ENCODE measurements at places on chromosomes 13 and 19. TPM values are rescaled to one million over a fixed set of nuclear protein-coding genes. Genes with fewer than 3 reads are reported as not detected.

Gene TFPT
- 14.9 TPM for total RNA-seq

Gene TIMM50
- 98.3 TPM for total RNA-seq

Gene ZNF738
- total RNA-seq: 15.6 TPM

Gene IRGC
- not detected for total RNA-seq

Gene ADGRE2
- total RNA-seq: 0.33 TPM

Gene ZNF841
- 25.7 TPM for total RNA-seq

Gene GGN
- total RNA-seq: 1.5 TPM

Gene MVB12A
- total RNA-seq: 46.7 TPM

Gene POU2F2
- total RNA-seq: 26.0 TPM

Gene GPATCH1
- total RNA-seq: 8.6 TPM

Gene ZNF274
- 17.0 TPM for total RNA-seq

Gene CGB5
- total RNA-seq: 0.52 TPM

Gene CCDC70
- not detected for total RNA-seq

Gene ZNF433
- 33.8 TPM for total RNA-seq

DNA sequence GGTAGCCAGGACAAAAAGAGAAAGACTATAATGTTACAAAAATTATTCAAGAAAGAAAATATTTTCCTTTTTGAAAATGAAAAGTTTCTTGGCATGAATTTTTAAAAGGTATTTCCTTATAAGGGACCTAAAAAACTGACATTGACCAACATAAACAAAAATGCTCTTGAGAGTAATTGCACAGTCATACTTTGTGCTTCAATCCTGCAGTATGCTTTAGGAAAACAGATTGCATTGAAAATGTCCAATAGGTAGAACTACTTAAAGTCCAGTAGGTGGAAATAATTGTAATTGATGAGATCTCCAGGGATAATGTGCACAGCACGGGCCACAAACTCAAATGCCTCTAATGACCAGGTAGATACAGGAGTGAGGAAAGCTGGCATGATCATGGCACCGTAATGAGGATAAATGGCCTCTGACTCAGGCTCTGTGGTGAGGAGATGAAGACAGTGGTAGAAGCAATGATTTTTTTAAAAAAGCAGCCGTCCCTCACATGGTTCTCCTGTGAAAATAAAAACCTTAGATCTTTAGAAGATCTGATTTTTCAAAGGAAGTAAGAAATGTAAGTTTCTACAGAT is 278.0 kb downstream of the ITGBL1 start:
- ATAC-seq: no peak

GRCh38 chr19:14672188-14672872 is 2.3 kb downstream of the ADGRE3 start:
- ATAC-seq: no peak

- ATAC-seq: no peak
Measured at GRCh38 chr13:48910686-48911085, 65.0 kb upstream of the FNDC3A start.

GRCh38 chr13:24128112-24128511 is 32.4 kb upstream of the SPATA13 start:
- no peak for ATAC-seq

DNA sequence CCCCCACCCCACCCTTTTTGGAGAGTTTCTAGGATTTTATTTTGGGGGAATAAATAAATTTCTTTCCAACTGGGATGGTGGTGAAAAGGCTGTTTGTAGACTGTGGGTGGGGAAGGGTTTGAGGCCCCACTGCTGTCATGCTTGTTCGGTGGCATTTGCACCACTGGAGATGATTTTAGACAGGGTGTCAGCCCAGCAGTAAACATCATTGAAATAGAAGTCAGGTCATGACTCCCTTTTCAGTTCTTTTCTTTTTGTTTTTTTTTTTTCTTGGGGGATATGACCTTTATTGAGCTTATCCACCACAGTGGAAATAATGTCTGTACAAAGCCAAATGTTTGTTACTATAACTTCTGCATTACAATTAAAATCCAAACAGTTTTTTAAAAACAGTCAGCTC is 14.1 kb downstream of the UBAC2 start:
- peak; percentile 64 for ATAC-seq

DNA sequence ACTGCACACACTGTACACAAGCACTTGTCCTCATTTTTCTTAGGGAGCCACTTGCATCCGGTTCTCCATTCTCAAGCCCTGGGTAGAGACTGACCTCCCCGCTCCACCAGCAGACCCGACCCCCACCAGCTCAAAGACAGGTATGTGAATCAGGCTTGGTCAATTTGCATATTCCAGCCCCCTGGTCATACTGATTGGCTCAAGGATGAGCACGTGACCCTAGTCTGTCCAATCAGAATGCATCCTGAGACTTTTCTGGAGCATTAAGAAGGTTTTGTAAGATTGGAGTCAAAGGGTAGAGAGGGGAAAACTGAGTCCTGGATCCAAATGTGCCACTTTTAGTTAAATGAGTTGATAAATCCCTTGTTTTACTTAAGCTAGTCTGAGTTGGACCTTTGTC is 34.1 kb downstream of the NOTCH3 start:
- ATAC-seq: no peak

DNA sequence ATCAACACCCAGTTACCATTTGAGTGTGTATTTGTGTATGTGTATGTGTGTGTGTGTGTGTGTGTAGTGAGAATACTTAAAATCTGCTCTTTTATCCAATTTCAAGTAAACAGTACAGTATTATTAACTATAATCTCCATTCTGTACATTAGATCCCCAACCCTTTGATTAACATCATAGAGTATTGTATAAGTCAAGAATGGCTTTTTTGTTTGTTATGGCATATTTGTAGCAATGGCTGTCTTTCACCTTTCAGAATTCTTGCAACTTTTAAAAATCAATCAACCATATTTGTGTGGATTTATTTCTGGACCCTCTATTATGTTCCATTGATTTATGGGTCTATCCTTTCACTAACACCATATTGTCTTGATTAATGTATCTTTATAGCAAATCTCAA is 779.3 kb upstream of the MIR17HG start:
- no peak for ATAC-seq

- ATAC-seq: no peak
Measured at GRCh38 chr19:10848230-10848856, at the start of gene C19orf38. C19orf38 (plus strand) TSS chr19:10848415; CDS start chr19:10848509, 94 bp downstream.

DNA sequence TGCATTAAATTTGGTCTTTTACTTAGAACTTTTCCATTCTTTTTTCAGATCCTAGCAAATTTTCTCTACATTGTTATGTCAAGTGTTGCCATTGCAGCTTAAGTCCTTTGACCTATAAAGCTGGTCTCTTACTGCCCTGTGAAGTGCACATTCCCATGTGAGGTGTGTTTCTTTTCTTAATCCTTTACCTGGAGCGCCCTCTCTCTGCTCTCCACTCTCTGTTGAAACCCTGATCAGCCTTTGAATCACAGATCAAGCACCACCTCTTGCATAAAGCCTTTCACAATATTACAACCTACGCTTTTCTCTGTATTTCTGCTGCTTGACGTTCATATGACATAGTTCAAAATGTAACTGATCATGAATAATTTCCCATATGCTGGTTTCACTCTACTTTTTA is 84.8 kb downstream of the PCDH17 start:
- no peak for ATAC-seq

GRCh38 chr13:39433651-39434050 is 169.3 kb downstream of the LHFPL6 start:
- no peak for ATAC-seq

- ATAC-seq: no peak
Measured at GRCh38 chr13:73466561-73466960, 407.8 kb downstream of the KLF5 start.

- no peak for ATAC-seq
Measured at GRCh38 chr13:87444135-87444534, 227.0 kb upstream of the SLITRK5 start.

- ATAC-seq: peak; percentile 15
Measured at GRCh38 chr13:40780822-40781401, 8.5 kb upstream of the SLC25A15 start.

- ATAC-seq: no peak
Measured at GRCh38 chr13:82036602-82037001, 1695.7 kb upstream of the SPRY2 start.

DNA sequence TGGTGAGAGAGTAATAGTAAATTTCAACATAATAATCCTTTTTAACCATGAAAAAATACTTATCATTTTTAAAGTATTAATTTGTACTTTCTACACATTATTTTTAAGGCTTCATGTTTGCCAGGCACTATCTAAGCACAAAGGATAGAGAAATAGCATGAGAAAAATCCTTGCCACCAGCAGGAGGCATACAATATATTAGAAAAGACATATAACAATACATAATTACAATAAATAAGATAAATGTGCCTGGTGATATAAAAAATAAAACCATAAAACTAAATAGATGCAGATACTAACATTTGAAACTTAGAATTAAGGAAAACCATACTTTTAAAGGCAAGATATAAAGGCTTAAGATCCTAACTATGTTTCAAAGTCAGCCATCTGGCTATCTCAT is 1256.4 kb downstream of the DIAPH3 start:
- no peak for ATAC-seq

DNA sequence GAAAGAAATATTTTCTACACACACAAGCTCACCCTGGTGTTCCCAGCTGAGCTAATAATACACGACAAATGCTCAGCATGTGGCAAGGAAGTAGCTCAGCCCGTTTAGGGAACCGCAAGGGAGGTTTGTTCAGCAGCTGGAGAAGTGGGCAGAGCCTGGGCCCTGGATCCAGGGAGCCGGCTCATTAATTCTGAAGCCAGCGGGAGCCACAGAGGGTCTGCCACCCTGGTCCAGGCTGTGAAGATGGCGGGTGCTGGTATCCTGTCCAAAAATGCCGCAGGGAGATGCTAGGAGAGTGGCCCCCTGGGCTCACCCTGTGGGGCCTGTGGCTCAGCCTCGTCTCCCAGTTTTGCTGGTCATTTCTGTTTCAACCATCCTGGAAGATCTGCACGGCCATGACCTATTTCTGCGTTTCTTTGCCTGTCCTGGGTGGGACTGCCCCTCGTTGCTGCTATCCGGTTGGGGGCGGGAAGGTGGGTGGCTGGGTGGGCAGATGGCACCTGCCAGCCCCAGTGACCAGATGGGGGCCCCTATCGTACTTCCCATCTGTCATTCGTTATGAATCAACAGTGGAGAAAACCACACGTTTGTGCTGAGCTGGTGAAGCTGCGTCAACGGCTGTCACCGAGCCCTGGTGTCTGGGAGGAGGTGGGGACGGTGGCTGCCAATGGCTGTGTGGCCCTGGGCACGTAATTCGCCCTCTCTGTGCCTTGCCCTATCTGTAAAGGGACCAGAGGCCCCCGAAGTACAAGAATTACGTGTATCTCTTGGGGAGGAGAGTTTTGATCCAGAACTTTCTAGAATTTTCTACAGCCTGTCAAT is 2.7 kb upstream of the GNA15 start:
- no peak for ATAC-seq

DNA sequence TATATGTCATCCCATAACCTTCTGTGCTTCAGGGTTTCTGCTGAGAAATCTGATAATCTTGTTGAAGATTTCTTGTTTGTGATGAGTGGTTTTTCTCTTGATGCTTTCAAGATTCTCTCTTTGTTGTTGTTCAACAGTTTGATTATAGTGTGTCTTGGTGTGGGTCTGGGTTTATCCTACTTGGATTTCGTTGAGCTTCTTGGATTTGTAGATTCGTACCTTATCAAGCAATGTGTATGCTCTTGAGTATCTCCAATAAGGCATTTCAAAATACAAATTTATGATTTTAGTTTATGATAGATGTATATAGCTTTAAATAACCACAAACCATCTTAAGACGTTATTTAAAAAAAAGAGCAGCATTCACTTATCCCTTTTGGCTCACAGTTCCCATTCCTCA is 57.5 kb downstream of the URI1 start:
- ATAC-seq: no peak

GRCh38 chr13:92122186-92122853 is 723.9 kb downstream of the GPC5 start:
- no peak for ATAC-seq

DNA sequence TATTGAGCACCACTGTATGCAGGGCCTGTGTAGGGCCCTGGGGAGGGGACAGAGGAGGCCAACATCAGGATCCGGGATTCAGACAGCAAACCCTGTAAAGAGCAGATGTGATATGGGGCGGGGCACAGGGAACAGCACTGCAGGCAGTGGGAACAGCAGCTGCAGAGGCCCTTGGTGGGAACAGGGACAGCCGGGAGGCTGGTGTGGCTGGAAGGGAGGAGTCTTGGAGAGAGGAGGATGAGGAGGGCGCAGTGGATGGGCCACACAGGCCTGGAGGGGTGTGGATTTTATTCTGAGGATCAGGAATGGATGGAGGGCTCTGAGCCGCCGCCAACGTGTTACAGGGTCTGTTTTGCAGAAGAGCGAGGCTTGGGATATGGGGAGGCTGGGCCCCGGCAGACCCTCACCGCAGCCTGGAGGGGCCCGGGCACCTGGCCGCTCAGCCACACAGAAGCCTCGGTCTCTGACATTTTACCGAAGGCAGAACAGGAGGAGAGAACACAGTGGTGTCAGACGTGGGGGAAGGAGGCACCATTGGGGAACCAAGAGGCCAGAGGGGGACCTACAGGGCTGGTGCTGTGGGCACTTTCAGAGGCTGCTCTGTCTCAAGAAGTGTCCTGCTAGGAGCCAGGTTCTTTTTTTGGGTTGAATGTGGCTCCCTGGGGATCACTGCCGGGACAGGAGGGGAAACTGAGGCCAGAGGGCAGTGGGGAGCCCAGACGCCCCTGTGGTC is 6.9 kb downstream of the EFNA2 start:
- ATAC-seq: no peak

Measured in motor neuron (in vitro differentiated cells).